ENCODE measurements at places on chromosomes 13 and 19. TPM values are rescaled to one million over a fixed set of nuclear protein-coding genes. Genes with fewer than 3 reads are reported as not detected.

PTGER1 gene
- not detected for total RNA-seq

CHAF1A gene
- total RNA-seq, result 59.8 TPM

SERTM1 gene
- not detected for total RNA-seq

PGLYRP2 gene
- 0.26 TPM for total RNA-seq

ZFR2 gene
- 0.18 TPM for total RNA-seq

KANK3 gene
- 0.26 TPM for total RNA-seq

- no peak for DNase-seq
These were observed 101.9 kb downstream of the LIG4 start for GRCh38 chr13:108113407-108113806.

- DNase-seq, result peak; percentile 42
These were observed 547 bp upstream of the INTS6 start for GRCh38 chr13:51453207-51453958.

DNA sequence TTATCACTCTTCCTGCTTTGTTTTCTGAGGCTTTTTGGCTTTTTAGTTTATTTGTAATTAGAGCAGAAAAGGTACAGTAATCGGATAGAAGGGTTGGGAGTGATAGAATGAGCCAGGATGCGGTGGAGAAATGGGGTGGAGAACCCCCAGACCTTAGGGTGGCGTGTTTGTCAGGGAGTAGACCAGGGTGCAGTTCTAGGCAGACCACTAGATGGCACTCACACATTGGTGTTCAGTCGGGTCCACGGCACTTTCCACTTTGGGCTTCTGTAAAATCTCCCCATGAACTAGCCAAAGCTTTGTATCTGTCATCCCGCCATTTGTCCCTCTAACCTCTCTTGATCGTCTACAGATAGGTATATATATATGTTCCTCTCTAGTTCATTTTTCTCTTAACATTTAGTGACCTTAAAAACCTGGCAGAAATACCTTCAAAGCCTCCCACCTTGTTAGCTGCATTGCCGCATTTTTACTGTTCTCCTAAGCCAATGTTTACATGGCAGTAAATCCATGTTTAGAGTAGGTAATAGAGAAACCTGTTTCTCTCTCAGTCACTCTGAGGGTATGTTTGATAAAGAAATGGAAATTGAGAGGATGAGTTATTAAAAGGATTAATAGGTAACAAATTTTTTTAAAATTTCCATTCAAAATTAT lies 154.9 kb downstream of the TM9SF2 start:
- peak; percentile 40 for DNase-seq

DNA sequence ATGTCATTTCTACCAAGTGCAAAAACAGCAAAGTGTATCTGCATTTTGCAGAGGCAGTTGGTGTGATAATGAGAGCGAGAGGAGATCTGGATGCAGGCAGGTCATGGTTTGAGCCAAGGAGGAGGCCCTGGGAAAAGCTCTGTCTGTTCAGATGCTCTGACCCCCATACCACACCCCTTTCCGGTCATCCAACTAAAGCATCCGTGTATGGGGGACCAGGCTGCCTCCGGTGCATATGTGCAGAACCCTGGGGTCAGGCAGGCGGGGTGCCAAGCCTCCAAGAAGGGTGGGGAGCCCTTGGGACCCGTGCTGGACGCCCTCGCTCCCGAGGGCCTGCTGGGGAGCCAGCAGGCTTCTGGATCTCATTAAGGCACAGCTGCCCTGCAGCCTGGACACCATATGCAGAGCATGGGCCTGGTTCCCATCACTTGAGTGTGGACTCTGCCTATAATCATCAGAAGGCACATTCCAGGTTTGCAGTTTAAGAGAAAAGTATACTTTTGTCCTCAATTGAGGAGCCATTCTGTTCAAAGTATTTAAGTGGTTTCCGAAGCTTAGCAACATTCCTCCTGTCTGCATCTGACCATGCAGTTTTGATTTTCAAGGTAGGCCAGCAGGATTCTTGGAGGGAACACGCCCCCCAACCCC lies 56.1 kb downstream of the ALOX5AP start:
- DNase-seq, result no peak

DNA sequence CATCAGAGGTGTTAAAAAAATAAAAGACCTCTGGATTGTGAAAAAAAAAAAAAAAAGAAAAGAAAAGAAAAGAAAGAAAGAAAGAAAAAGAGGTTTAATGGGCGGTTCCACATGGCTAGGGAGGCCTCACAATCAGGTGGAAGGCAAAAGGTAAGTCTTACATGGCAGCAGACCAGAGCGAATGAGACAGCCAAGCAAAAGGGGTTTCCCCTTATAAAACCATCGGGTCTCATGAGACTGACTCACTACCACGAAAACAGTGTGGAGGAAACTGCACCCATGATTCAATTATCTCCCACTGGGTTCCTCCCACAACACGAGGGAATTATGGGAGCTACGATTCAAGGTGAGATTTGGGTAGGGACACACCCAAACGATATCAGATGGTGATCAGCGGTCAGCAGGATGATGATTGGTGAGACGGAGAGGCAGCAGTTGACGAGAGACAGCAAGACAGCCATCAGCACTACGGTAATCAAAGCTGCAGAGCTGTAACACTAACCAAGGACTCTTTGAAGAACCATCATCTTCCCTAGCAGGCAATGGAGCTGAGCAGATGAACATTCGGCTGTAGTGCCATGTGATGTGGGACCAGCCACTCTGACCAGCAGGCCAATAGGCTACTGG lies 3.9 kb upstream of the CD209 start:
- DNase-seq, result peak; percentile 56

GRCh38 chr13:35793823-35794222 lies 317.3 kb upstream of the MAB21L1 start:
- DNase-seq, result no peak

GRCh38 chr19:16367261-16367683 lies 42.6 kb downstream of the KLF2 start:
- peak; percentile 90 for DNase-seq

DNA sequence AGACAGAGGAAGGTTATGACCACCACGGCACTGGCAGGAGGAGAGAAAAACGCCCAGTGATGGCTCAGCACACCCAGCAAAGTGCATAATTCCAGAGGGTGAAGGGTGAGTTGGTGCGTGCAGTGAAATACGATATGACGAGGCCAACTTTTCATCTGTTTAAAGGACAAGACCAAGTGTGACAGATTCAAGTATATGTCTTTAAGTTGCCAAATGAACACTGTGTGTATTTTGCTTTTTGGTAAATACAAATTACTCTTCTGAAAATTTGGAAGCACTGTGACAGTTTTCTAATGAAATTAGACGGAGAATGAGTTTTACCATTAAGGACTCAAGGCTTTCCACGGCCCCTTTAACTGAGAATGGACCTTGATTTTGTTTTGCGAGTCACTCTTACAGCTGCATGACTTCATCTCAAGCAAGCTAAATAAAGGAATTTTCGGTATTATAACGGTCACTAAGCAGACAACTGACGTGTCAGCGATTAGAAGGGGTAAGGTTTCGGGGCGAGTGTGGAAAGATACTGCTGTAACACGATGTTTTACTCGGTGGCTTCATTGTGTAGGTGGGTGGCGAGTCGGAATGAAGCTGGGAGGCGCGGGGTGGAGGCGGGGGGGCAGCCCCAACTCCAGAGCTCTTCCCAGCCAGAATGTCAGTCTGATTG lies 22.8 kb downstream of the COL4A2 start:
- DNase-seq, result no peak

DNA sequence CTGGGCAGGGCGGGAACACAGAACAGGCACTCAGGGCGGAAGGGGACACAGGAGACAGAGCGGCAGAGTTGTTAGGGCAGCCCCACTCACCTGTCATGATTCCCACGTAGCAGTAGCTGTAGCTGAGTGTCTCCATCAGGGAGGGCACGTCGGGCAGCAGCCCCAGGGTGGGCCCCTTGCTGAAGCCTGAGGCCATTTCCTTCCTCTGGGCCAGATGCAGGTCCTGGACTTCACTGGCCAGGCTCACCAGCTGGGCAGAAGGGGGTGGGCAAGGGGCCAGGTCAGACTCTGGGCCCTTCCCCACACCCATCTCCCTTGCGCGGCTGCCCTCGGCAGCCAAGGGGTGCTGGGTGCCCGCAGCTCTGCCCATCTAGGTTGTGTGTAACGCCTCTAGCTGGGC lies 5.9 kb downstream of the MBOAT7 start:
- no peak for DNase-seq

GRCh38 chr13:85512421-85512820 lies 286.8 kb downstream of the SLITRK6 start:
- no peak for DNase-seq

DNA sequence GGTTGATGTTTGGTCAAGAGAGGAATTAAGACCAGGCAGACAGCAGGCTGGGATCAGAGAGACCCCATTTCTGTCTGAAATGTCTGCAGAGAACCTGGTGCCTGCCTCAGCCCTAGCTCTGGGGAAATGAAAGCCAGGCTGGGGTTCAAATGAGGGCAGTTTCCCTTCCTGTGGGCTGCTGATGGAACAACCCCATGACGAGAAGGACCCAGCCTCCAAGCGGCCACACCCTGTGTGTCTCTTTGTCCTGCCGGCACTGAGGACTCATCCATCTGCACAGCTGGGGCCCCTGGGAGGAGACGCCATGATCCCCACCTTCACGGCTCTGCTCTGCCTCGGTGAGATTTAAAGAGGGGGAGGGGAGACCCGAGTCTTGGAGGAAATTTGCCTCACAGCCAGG lies at the start of gene LILRB4:
Gene LILRB4, plus strand, starts transcription at position 256 of the 400 bp plus-strand sequence. Its CDS starts 49 bp downstream, at position 305.
- DNase-seq, result no peak
